Sigmoid colon (tissue), 7 donors: ENCODE measurements at places on chromosomes 16 and 17. TPM values are rescaled to one million over a fixed set of nuclear protein-coding genes. Genes with fewer than 3 reads are reported as not detected.

GRCh38 chr16:26993511-26993910, 73.2 kb upstream of the C16orf82 start:
- DNase-seq: no peak

DNA sequence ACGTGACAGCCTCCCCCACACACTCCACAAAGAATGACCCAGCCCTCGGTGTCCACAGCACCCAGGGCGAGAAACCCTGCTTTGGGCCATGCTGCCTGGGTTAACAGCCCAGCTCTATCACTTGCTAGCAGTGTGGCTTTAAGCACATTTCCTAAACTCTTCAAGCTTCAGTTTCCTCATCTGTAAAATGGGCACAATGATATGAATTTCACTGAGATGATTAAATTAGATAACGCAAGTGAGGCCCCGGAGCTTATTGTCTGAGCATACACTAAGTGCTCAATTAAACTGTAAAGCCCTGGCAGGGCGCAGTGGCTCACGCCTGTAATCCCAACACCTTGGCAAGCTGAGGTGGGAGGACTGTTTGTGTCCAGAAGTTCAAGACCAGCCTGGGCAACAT, 79.4 kb downstream of the LITAF start:
- DNase-seq: no peak

CCDC137 gene
- total RNA-seq: 10.7 TPM

DNA sequence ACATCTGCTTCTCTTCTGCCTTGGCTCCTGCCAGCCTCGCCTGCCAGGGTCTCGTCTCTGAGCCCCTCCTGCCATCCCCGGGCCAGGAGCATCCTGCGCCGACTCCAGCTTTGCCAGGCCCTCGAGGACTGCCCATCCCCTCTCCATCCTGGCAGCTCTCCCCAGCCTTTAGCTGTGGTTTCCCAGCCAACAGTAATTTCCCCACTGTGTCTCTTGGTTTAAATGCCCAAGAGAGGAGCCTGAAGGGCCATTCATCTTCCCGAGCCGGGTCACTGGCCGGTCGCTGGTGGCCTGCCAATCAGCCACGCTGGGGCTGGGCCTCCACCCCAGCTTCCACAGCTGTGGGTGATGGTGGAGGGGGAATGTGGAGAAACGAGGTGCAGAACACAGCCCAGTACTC, 47.8 kb downstream of the MRC2 start:
- peak; percentile 63 for DNase-seq

DNA sequence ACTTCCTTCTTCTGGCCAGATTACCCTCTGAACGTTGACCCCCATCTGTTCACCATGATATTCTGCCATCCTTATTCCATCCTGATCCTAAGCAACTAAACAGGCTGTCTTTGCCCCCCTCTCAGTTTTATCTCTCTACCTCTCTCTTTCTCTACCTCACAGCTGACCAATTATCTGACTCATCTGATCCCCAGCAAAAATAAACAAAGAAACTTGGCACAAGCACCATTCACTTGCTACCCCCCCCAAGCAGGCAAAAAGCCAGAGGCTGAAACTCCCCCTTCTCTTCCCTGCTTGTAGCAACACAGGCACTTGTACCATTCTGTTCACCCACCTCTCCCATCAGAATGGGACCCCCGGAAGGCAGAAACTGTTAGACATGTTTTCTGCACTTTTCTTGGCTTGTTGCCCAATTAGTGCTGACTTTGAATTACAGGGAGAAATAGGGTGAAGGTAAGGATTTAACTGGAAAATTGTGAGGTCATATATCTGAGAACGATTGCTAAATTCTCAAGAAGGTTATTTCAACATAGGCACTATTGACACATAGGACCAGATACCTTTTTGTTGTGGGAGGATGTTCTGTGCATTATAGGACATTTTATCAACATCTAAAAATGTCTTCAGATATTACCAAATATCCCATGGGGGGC, 163.2 kb downstream of the TOX3 start:
- no peak for DNase-seq

DNA sequence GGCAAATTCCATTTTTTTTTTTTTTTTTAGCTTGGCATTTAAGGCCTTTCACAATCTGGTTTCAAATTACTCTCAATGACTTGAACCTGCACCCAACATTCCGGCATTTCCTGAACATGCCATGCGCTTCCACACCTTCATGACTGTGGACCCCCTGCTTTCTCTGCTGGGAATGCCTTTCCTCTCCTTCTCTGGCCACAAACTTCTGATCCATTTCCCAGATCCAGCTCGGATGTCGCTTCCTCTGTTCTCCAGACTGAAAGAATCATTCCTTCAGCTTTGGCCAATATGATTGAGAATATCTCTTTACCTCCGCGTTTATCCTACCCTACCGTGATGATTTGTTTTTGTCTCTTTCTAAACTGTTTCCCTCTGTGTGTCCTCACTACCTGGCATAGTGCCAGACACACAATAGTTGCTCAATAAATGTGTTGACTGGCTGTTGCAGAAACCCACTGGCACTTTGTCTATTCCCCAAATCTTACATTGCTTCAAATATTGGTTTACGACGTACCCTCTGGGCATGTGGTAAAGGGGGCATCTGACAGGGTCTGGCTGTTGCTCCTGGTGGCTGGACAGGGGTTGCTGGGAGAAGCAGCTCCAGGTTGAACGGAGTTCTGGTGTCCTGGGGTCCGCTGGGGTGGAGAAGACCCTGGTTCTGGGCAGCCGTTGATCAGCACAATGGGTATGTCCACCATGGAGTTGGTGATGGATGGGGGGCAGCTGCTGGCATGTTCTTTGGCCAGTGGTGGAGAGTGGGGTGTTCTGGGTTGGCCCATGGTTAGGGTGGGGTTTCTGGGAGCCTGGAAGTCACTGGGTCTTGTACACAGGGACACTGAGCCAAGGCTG, 14.7 kb downstream of the TNS4 start:
- DNase-seq: no peak

- DNase-seq: no peak
Observed at GRCh38 chr17:30554839-30555751, 77.9 kb downstream of the GOSR1 start.

CTRB1 gene
- total RNA-seq: not detected

DNA sequence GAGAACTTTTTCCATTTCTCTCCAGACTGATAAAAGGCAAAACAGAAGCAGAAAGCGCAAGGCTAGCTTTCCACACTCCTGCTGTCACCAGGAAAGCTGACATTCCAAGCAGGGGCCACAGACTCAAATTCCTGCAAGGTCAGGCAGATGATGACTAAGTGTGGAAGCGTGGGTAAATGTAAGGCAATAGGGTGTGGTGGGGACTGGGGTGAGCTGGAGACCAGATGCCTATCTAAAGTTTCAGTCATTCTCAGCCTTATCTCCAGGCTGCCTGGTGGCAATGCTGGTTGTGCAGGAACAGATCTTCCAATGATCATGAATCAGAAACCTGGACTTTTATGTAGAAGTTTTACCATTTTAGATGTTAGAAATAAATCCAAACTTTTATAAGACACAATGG, 224.1 kb downstream of the GSG1L start:
- DNase-seq: no peak

KLHL36 gene
- 45.9 TPM for total RNA-seq

MYO15A gene
- total RNA-seq: 3.6 TPM

CTF1 gene
- 5.0 TPM for total RNA-seq

FOXN1 gene
- total RNA-seq: not detected

DNA sequence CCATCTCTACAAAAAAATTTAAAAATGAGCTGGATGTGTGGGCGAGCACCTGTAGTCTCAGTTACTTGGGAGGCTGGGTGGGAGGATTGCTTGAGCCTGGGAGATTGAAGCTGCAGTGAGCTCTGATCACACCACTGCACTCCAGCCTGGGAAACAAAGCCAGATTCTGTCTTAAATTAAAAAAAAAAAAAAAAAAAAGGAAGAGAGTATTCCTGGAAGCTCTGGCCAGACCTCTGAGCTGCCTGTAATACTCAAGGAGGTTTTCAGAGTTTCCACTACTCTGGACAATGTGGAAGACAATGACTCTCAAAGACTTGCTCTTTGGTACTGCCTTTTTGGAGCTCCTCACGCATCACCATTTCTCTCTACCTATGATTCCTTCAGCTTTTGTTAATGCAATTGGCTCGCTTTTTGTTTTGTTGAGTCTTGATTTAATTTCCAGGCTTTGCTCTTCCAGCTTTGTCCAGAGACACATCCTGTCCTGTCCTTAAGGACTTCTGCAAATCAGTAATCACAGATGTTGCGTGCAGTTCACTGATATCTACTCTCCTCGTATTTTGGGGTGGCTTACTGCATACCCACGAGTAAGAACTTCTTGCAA, 10.8 kb downstream of the CHD9 start:
- peak; percentile 44 for DNase-seq

TMC8 gene
- 4.9 TPM for total RNA-seq

TBC1D3B gene
- total RNA-seq: 5.0 TPM

IGF2BP1 gene
- total RNA-seq: 0.36 TPM

KCNAB3 gene
- total RNA-seq: 0.54 TPM

GRCh38 chr16:81060576-81061306, 16.3 kb downstream of the C16orf46 start:
- no peak for DNase-seq

DNA sequence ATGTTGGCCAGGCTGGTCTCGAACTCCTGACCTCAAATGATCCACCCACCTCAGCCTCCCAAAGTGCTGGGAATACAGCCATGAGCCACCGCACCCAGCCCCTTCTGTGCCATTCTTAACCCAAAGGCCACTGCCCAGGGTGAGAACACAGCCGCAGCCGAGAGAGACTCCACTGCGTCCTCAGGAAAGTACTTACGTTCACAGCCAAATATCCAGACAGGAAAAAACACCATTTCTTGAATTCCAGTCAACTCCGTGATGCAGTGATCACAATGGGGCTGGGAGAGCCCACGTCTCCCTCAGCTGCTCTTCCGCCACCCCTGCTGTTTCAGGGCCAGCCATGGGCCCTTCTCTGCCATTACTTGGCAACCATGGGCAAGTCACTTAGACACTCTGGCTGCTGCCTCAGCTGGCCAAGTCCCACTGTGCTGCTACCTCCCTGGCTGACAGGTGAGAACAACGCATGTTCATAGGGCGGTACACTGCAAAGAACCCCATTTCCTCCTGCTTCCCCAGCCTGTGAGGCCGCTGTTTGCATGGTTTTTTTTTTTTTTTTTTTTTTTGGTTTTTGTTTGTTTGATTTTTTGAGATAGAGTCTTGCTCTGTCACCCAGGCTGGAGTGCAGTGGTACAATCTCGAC, 4.3 kb downstream of the CDIP1 start:
- no peak for DNase-seq

TRPV2 gene
- 11.9 TPM for total RNA-seq

- DNase-seq: no peak
Observed at GRCh38 chr16:62846399-62847057, 810.3 kb upstream of the CDH8 start.

DNA sequence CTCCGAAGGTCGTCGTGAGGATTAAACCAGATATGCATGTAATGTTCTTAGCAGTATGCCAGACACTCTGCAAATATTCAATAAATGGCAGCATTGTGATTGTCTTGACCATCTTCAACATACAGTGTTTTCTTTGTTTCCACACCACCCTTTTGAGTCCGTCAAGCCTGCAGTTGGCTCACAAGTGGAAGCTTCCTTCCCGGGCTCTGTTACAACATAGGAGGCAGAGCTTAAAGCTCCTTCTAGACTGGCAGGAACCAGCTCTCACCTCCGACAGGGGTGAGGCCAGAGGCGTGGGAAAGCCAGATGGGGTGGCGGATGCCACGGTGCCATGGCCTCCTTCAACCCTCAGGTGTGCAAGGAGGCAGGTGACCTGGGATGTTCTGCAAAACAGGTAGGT, 138.3 kb downstream of the FOXL1 start:
- DNase-seq: no peak

DNA sequence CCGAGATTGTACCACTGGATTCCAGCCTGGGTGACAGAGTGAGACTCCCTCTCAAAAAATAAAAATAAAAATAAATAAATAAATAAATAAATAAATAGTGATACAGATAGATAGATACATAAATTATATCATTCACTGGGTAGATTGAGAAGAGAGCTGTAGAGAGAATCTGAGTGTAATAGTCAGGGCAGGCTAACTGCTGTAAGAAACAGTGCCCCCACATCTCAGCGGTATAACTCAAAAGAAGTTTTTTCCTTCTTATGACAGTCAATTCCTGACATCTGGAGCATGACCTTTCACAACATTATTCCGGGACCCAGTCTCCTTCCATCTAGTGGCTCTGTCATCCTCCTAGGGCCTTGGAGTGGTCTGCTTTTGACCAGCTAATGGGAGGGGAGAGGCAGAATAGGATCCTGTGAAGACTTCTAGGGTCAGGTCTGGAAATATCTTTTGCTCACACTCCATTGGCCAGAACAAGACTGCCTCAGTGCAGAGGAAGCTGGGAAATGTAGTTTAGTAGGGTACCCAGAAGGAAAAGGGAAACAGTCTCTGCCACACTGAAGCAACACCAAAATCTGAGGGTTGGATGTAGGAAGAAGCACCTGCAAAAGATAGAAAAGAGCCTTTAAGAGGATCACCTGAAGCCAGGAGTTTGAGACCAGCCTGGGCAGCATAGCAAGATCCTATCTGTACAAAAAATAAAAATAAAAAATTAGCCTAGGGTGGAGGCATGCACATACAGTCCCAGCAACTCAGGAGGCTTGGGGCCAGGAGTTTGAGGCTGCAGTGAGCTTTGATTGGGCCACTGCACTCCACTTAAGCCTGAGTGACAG, 3.0 kb upstream of the QPRT start:
- DNase-seq: no peak

DNA sequence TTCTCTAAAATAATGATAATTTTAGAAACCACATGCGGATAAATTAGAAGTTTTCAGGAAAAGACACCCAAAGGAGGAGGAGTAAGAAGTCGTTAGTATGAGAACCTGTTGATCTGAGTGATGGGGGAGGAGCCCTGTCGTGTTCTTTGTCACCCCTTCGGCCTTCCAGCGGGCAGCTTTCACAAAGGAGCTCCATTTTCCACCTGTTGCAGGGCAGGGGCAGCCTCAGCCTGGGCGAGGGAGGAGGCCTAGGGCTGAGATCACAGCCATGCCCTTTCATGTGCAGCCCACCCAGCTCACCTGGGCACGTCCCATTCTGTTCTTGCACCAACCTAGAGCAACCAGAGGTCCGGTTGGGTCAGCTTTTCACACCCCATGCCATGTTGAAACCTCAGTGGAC, 5.3 kb downstream of the DUSP14 start:
- DNase-seq: no peak

DNA sequence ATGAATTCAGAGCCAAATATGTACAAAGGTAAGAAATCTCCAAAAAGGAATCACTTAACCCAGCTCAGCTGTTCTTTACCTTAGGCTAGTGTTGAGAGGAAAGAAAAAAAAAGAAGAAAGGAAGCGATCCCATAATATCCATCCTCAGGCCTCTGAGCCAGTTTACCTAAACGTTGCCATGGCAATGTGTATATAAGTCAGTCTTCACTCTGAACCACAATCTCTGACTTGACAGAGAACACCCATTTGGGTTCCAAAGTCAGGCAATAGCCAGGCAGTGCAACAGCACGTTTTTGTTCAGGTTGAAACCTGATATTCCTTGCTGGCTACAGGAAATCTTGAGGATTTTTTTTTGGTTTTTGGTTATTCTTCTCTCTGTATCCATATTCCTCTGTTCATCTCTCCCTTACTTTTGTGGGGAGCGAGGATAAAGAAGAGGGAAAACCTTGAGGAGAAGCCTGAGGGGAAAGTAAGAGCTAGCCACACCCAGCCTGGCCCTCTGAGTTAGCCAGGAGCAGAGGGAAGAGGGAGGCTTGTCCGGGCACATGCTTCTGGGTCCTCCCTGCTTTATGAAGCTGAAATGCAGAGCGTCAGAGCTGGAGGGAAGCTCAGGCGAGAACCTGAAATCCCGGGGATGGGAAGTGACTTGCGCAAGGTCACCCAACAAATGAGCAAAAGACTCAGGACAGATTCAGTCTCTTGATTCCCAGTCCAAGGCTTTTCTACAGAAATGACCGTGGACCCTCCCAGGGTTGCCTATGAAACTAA, 152.7 kb downstream of the SOX9 start:
- no peak for DNase-seq

- DNase-seq: no peak
Observed at GRCh38 chr17:64063088-64063487, 42.7 kb upstream of the ICAM2 start.

ACSM2A gene
- total RNA-seq: not detected
